ENCODE measurements at places on chromosomes 2 and 18.

GRCh38 chr2:179263446-179264367, 925 bp downstream of the SESTD1 start:
- no peak for DNase-seq

- no peak for DNase-seq
Observed at GRCh38 chr2:9668687-9669345, 38.0 kb upstream of the YWHAQ start.

GRCh38 chr2:224017957-224018356, 21.1 kb downstream of the SERPINE2 start:
- no peak for DNase-seq

DNA sequence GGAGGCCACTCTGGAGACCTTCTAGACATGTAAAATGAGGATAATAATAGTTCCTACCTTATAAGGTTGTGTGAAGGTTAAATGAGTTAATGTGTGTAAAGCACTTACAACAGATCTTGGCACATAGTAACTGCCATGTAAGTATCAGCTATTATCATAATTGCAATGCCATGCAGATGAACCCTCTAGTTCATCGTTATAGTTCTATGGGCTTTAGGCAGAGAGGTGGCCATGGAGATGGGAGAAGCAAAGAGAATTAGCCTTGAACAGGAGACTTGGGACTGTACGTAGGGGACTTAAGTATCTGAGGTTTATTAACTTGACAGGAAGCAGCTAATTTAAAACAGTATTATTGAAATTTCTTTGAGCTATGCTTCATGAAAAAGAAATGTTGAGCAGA, 151.8 kb downstream of the PIK3C3 start:
- no peak for DNase-seq

All from left renal pelvis (tissue), 4 donors.